Panc1 (cell line): ENCODE measurements at places on chromosomes 12 and 14.

GRCh38 chr14:104428333-104428851 is 151.2 kb upstream of the C14orf180 start:
- DNase-seq = no peak

- DNase-seq = no peak
Observed at GRCh38 chr14:60951776-60952435, 29.0 kb downstream of the TRMT5 start.

GRCh38 chr12:57118711-57119271 is 7.6 kb upstream of the STAT6 start:
- DNase-seq = no peak

- DNase-seq = no peak
Observed at GRCh38 chr14:90760078-90760444, 56.2 kb downstream of the TTC7B start.

DNA sequence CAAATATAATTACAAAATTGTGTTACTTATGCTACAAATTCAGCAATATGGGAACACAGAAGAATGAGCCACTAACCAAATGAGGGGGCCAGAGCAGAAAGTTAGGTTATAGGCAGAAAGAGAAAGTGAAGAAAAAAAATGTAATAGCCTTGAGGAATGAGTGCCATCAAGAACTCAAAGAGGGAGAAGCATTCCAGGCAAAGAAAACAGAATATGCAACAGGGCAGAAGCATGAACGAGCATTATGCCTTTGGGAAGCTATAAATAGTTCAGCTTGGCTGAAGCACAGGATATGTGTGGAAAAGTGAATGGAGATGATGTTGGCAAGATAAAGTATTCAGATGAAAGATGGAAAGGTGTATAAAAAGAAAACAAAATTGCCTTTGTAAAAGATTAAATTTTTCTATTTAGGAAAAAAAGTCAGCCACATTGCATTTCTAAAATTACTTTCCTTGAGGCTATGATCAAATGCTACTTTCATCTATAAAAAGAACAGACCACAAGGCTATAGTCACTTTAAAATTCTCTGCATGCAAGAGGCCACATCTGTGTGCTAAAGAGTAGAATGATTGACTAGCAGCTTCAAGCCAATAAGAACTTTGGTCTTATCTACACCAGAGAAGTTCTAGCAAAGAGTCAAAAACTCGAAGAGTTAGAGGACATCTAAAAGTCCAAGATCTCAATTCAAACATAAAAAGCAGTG is 193.6 kb upstream of the GARIN6 start:
- no peak for DNase-seq

DNA sequence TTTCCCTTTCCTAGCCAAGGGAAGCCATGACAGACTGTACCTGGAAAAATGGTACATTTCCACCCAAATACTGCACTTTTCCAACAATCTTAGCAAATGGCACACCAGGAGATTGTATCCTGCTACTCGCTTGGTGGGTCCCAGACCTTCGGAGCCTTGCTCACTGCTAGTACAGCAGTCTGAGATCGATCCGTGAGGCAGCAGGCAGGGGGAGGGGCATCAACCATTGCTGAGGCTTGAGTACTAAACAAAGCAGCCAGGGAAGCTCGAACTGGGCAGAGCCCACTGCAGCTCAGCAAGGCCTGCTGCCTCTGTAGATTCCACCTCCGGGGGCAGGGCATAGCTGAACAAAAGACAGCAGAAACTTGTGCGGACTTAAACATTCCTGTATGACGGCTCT is 218.8 kb downstream of the LRIG3 start:
- DNase-seq = no peak

- no peak for DNase-seq
Observed at GRCh38 chr14:76480426-76480825, 104.5 kb downstream of the ESRRB start.

DNA sequence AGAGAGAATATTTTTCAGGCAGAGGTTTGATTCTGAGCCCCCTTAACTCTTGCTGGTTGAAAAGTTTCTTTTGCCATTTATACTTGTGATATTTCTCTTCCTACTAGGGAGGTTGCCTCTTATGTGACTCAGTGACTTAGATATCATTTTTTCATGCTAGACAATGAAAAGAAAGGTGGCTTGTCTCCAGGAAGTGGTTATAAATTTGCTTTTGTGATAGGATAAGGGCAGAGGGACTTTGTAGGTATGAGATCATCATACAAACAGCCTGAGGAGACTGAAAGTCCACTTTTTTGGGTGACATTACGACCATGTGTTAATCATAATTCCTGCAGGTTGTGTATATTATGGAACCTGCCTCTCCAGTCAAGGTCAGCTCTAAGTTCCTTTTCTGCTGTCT is 35.8 kb downstream of the ACSM4 start:
- no peak for DNase-seq

GRCh38 chr12:83179999-83180398 is 493.3 kb downstream of the TMTC2 start:
- DNase-seq = no peak

GRCh38 chr12:49982246-49983087 is 9.7 kb downstream of the AQP6 start:
- DNase-seq = no peak

GRCh38 chr12:56158926-56159461 is 835 bp downstream of the MYL6 start:
- DNase-seq = no peak

DNA sequence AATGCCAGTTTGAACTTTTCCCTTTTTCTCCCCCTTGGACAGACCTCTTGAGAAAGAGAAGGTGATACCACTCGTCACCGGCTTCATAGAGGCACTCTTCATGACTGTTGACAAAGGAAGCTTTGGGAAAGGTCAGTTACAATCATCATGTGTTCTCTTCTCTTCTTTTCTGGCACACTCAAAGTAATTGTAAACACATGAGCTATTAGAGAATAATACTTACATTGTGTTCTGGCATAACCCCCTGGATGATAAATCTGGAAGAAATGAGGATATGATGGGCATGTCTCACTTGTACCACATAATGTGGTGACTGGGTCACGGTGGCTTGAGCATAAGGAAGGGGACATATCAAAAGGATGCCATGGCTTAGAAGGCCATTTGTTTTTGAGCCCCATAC is 20.0 kb downstream of the UTP20 start:
- DNase-seq = no peak

DNA sequence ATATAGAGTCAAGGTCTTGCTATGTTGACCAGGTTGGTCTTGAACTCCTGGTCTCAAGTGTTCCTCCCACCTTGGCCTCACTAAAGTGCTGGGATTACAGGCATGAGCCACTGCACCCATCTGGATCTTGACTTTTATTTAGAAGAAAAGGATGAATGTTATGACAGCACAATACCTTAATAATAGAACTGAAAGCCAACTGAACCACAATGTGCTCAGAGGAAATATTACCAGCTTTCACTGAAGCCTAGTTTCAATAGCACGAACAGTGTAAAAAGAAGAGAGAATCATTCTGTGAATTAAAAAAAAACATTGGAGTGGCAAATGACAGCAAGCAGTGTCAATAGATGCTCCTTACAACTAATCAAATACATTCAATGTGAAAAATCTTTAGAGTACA is 239.2 kb upstream of the RMST start:
- DNase-seq = no peak

- no peak for DNase-seq
Observed at GRCh38 chr14:64235652-64236640, 58.2 kb downstream of the ESR2 start.

- DNase-seq = no peak
Observed at GRCh38 chr12:117439531-117440001, 78.1 kb upstream of the NOS1 start.

DNA sequence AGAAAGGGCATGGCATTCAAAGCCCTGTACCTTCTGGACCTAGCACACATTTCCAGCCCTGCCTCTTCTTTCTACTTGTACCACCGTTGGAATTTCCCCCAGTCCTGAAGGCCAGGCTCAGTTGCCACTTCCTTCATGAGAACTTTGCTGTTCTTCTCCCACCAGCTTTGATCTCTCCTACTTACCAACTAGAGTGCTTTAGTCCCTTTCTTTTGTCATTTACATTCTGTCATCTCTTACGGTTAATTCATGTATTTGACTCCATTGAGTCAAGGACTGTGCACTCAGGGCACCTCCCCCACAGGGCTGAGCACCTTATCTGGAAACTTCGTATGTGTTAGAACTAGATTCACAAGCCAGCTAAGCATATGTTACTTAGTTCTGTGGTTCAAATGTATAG is 26.3 kb downstream of the BICDL1 start:
- DNase-seq = no peak

- DNase-seq = no peak
Observed at GRCh38 chr12:66735275-66735674, 56.4 kb upstream of the GRIP1 start.

DNA sequence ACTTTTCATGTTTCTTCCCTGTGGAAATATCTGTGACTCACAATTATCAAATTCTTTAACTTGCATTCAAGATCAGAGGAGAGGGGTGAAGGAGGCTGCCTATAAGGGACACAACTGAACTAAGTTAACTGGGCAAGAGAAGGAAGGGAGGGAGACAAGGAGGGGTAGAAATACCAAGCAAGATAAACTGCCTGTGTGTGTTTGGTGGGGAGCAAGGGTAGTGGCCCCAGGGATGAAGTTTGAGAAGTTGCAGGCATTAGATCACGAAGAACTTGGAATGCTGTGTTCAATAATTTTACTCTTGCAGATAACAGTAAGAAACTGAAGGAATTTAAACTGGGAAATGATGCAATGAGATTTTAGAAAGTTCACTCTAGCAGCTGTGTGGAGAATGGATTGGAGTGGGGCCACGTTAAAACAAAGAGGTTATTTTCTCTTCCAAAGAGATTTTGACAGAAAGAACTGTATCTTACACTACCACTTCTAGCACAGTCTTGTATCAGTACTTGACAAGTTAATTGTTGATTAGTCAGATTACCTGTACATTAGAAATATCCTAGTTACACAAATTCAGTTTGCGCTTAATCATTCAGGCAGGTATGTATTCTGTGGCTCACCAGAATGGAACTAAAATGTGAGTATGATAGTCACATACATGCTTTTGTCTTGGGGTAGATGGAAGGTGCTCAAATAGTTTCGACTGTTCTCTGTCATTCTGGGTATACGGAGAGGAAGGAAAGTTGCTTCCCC is 7.4 kb downstream of the PKP2 start:
- no peak for DNase-seq

GRCh38 chr14:52029881-52030280 is 39.0 kb downstream of the NID2 start:
- DNase-seq = no peak

DNA sequence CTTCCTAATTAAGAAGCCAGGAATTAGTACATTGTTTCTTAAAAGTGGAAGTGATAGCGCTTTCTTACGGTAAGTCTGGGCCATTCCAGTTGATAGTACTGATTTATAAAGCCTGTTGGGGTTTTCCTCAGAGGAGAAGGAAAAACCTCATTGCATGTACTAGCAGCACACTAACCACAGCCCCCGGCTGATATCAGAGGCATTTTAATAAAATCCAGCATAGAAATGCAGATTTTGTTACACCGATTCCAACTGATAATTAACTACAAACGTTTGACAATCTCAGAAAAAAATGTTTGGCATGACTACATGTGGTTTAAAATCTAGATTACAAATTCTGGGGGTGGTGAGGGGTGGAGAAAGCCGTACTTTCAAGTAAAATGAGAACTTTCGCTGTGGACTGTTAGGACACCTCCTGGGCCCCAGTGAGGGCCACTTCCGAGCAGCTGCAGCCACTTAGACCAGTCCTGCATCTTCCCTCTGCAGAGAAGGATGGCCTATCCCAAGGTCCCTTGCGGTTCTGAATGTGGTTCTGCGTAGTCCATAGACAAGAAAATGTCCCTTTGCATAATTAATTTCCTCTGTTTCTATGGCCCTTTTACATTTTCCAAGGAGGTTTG is 374.4 kb downstream of the NUAK1 start:
- DNase-seq = no peak

DNA sequence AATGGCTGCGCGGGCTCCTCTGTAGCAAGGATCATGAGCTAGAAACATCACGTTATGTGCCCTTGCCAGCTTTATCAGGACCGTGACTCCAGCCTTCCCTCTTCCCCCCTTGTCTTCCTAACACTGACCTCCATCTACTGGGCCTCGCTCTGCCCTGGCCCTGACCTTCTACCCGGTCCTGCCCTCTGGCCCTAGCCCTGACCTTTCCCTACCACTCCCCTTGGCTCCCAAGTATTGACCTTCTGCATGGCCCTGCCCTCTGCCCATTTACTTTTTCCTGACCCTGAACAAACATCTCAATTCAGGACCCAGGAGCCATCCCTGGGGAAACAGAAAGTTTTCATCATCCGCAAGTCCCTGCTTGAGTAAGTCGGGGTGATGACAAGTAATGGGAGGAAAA is 2.0 kb downstream of the SOAT2 start:
- no peak for DNase-seq

GRCh38 chr12:90652280-90652679 is 302.7 kb downstream of the CCER1 start:
- DNase-seq = no peak

DNA sequence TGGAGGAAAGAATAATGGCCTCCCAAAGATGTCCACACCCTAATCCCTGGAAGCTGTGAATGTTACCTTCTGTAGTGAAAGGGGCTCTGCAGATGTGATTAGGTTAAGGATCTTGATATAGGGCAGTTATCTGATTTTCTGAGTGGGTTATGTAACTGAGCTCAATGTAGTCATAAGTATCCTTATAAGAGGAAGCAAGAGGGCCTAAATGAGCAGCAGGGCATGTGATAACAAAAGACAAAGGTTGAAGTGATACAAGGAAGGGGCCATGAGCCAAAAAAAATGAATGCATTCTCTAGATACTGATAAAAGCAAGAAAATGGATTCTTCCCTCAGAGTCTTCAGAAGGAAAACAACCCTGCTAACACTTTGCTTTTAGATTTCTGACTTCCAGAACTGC is 78.8 kb downstream of the OSBPL8 start:
- DNase-seq = no peak

DNA sequence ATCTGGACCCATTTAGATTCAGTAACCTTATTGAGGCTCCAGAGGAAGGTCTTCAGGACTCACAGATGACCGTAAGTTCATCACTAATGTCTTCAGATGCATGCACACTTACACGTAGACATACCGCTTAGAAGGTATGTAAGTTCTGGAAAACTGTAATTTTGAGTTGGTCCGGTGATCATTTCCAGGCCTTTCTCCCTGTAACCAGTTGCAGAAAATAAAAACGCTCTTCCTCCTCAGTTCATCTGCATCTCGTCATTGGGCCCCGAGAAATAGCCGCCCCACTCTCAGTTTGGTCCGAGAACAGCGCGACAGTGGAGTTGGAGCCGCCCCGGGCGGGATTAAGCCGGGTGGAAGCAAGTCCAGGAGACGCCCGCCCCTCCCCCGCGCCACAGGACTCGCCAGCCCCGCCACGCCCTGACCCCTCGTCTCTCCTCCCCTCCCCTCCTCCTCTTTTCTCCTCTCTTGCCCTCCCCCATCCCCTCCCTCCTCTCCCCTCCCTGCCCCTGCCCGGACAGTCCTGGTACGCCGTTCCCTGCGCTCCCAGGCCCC is 83.7 kb downstream of the TNFAIP2 start:
- no peak for DNase-seq

GRCh38 chr12:62044450-62045135 is 215.6 kb upstream of the USP15 start:
- no peak for DNase-seq

- DNase-seq = no peak
Observed at GRCh38 chr14:103801459-103801858, 45.9 kb downstream of the PPP1R13B start.

- no peak for DNase-seq
Observed at GRCh38 chr12:15584366-15585041, 204.7 kb downstream of the EPS8 start.
